ENCODE measurements at places on chromosomes 5 and 9. TPM values are rescaled to one million over a fixed set of nuclear protein-coding genes. Genes with fewer than 3 reads are reported as not detected.

Gene TNC
- total RNA-seq = 1.9 TPM

Gene TMC1
- total RNA-seq = 9.0 TPM

DNA sequence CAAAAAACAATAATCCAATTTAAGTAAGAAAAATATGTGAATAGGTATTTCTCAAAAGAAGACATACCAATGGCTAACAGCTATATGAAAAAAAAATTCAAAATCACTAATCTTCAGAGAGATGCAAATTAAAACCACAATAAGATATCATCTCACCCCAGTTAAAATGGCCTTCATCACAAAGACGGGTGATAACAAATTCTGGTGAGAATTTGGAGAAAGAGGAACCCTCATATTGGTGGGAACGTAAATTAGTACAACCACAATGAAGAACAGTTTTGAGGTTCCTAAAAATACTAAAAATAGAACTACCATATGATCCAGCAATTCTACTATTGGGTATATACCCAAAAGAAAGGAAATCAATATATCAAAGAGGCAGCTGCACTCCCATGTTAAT lies 94.3 kb downstream of the TMEM167A start:
- DNase-seq = no peak

- no peak for DNase-seq
Measured at GRCh38 chr9:76618762-76619161, 145.5 kb upstream of the PCA3 start.

GRCh38 chr9:101445353-101446029 lies 9.9 kb upstream of the ALDOB start:
- no peak for DNase-seq

- no peak for DNase-seq
Measured at GRCh38 chr5:80654054-80654390, 430 bp upstream of the MSH3 start.

Measured in PC-9 (cell line).